ENCODE measurements at places on chromosomes 11 and 22. TPM values are rescaled to one million over a fixed set of nuclear protein-coding genes. Genes with fewer than 3 reads are reported as not detected.

GRCh38 chr22:30655532-30655931 lies 12.1 kb downstream of the DUSP18 start:
- DNase-seq: no peak

DNA sequence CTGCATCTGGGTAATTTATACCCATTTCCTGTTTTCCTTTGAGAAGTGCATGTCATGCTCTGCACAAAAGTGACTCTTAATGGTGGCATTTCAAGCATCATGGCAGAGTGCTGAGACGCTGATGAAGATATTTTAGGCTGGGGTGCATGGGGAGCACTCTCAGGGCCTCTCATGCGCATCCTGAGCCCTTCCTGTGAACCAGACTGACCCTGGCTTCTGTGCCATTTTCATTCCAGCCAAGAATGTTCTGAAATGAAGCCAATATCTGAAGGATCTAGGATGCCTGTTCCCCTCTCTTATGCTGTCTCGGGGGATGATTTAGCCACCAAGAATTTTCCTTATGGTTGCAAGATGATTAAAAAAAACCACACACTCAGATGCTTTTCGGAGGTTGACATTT lies 61.5 kb downstream of the MIAT start:
- peak; percentile 83 for DNase-seq

DNA sequence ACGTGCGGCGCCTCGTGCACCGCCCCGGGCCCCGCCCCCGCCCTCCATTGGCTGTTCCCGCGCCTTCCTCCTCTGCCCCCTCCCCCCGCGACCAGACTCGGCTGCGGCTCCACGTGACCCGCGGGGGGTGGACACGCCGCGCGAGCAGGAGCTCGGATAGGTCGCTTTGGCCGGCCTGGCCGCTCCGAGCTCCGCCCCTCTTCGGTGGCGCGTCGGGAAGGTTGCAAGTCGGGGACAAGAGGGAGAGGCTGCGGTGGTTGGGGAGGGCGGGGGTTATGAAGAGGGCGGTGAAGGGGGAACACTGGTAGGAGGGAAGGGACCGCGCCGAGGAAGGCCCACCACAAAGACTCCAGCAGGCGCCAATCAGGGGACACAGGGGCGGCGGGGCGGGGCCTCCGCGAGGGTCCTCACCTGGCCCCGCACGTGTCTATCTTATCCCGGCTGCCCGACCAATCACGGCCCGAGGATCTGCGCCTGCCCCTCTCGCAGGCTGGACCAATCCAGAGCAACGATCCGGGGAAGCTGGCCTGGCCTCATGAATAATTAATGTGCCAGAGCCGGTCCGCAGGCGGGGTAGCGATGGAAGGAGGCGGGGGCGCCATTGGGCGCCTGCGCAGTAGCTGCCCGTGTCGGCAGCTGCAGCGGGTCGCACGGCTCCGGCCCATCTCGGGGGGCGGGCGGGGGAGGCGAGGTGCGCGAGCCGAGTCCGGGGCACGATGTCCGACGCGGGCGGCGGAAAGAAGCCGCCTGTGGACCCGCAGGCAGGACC lies at the start of gene TEF:
Gene TEF, plus strand, starts transcription at position 614 of the 769 bp plus-strand sequence. Its CDS starts 103 bp downstream, at position 717.
- peak; percentile 99 for DNase-seq

- DNase-seq: no peak
Measured at GRCh38 chr11:31649129-31649966, 139.8 kb downstream of the ELP4 start.

TUBA8 gene
- 12.6 TPM for total RNA-seq

DNA sequence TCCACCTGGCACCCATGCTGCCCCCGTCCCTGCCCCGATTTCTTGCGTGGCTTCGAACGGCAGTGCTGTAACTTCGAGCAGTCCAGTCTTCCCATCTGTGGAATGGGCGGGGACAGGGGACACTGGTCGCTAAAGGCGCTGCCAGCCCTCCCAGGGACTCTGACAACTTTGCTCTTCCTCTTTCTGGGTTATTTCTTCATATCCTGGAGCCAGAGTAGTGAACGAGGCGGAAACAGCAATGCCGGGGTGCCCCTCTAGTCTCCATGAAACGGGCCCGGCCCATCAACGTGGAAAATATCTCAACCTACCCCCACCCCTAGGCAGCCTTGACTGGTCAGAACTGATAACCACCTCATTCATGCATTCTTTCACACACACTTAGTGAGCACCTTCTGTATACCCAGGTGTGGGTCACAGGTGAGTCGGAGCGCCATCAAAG lies 42.8 kb downstream of the TRIOBP start:
- DNase-seq: no peak

SF1 gene
- 141 TPM for total RNA-seq

- no peak for DNase-seq
Measured at GRCh38 chr11:16191212-16191867, 165.0 kb downstream of the SOX6 start.

ZC3H12C gene
- total RNA-seq: 16.8 TPM
